Activated CD4-positive, alpha-beta T cell treated with anti-CD3 and anti-CD28 coated beads, Interleukin-2, amount 50 U/mL, for 1 hour (primary cell): ENCODE measurements at places on chromosomes 3 and 15.

DNA sequence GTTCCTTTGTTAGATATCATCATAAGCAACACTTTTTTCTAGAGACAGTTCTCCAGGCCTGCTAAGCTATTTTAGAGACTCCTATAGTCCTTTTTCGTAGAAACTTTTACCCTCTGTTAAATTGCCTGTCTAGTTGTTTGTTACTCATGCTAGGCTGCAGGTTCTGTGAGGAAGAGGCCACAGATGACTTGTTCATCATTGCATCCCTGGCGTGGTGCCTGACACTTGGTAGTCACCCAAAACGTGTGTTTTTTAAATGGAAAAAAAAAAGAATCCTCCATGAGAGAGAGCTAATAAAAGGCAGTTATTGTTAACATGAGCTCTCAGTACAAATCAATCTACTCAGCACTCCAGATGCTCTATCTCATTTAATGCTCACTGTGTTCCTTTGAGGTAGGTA lies 35.1 kb downstream of the CCDC54 start:
- DNase-seq, result no peak

GRCh38 chr3:9750556-9751411 lies 1.0 kb downstream of the OGG1 start:
- DNase-seq, result no peak

GRCh38 chr3:188646592-188646991 lies 492.6 kb downstream of the LPP start:
- DNase-seq, result no peak

DNA sequence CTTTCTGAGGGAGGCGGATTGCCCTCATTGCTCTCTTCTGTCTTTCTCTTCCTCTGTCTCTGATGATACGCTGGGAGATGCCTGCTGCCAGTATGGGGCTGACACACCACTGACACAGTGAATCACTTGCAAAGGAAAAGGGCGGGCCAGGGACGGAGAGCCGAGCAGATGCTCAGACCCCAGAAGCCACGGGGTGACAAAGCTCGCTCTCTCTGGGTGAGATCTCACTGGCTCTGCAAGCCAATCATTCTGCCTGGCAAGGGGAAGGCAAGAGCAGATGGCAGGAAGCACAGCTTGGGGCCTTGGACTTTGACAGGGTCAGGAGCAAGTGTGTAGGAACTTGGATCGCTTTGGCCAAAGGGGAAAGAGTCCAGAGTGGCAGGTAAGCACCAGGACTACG lies 198.7 kb downstream of the NTRK3 start:
- DNase-seq, result no peak

GRCh38 chr15:73927003-73927475 lies 777 bp downstream of the LOXL1 start:
- peak; percentile 40 for DNase-seq

- no peak for DNase-seq
Measured at GRCh38 chr15:74858369-74858740, 14.8 kb downstream of the SCAMP2 start.

DNA sequence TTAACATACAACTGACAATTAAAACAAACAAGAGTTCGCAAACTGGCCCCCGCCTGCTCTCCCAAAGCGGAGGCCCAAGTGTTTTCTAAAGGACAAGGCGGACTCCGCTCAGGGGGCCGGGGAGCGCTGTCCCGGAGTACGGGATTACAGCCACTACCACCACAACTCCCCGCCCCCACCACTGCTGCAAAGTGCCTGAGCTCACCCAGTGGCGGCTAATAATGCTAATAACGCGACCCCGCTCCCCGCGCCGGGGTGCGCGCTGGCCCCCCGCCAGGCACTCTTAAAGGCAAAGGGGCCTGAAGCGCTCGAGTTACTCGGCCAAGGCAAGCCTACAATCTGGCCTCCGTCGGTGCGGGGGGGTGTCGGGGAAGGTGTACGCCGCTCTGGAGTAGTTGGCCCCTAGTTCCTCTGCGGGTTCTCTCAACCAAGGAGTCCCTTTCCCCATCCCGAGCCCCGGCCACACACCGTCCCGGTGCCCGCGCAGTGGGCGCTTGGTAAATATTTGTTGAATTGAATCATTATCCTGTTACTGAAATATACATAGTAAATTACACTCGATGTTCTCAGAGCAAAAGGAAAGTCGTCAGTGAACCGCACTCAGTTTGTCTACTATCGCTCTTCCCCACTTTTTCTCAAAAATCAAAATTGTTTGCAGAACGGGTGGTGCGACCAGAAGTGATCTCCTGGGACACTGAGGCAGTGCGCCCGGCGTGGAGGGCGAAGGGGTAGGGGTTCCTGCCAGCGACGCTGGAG lies 827 bp downstream of the WNT5A start:
- no peak for DNase-seq

- DNase-seq, result no peak
Measured at GRCh38 chr15:68679161-68679560, 100.4 kb downstream of the CORO2B start.

GRCh38 chr15:29612096-29612495 lies 210.2 kb downstream of the TJP1 start:
- no peak for DNase-seq

DNA sequence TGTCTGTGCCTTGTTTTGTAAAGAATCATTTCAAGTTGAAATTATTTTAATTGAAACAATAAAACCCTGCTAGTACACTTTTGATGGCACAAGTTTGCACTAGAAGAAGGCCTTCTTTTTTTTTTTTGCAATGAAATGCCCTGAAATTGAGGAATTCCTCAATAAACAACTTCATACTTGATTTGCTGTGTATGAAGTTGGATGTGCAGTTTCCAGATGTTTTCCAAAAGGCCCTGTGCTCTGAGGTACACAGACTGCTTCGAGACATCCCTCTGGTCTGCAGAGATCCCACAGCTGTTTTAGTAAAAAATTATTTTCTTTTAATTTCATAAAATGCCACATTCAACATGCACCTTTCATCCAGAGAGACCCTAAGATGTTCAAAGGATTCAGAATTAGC lies 48.9 kb downstream of the HES1 start:
- DNase-seq, result no peak

- no peak for DNase-seq
Measured at GRCh38 chr3:123444023-123444422, 4.9 kb downstream of the ADCY5 start.

DNA sequence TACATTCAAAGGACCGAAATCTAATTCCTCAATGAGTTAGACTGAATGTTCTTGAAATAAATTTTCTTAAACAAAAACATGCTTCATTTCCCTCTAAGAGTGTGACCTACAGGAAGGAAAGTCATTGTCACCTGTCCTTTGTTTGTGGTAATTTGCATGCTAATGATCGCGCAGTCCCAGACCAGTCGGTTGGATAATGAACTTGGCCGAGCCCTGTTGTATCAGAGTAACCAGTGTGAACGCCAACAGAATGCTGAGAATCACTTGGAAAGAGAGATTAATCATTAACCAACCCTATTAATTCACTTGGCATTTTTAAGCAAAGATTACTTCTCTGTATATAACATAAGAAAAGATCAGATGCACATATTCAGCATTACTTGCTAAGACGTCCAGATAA lies 8.1 kb upstream of the ARNT2 start:
- no peak for DNase-seq

DNA sequence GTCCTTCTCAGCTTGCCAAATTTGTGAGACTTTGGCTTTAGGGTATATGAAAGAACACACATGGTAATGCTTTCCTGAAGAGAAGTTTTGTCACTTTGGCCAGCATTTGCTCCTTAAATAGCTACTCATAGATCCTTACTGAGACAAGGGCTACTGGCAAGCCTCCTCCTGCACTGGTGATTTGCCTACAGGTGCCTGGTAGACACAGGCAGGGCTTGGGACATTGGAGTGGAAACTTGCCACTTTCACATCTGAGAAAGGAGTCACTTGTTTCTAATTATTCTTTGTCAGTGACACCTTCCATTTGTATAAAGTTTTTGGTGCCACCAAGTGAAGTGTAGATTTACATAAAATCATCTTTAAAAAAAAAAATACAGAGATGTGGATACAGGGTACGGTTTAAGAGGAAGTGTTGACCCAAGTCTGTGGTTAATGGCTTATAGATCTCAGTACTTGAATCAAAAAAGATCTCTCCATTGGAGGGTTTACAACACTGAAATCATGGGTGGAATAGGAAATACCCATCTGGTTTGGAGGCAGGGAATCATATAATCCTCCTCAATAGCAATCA lies 132.8 kb upstream of the GADL1 start:
- no peak for DNase-seq

GRCh38 chr3:42375121-42375800 lies 35.1 kb downstream of the LYZL4 start:
- DNase-seq, result no peak
